ENCODE measurements at places on chromosomes 11 and 22.
A peak's percentile ranks its signal among the peaks of the same experiment; 100 is the strongest.

DNA sequence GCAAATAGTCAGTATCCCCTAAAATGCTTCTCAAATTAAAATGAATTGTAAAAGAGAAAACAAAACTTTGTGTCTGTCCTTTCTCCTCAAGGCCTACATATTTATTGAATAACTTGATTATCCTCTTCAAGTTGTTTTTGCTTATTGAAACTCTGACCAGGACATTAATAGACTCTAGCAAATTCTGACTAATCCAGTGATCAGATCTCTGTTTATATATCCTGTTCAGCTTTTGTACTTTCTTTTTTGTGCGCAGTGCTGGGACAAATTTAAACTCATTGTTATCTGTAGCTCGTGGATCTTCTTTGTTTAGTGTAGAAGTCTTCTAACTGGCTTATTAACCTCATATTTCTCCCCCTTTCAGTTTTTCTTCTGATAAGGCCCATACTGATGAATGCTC, 139.9 kb upstream of the SORL1-AS1 start:
- no peak for DNase-seq

DNA sequence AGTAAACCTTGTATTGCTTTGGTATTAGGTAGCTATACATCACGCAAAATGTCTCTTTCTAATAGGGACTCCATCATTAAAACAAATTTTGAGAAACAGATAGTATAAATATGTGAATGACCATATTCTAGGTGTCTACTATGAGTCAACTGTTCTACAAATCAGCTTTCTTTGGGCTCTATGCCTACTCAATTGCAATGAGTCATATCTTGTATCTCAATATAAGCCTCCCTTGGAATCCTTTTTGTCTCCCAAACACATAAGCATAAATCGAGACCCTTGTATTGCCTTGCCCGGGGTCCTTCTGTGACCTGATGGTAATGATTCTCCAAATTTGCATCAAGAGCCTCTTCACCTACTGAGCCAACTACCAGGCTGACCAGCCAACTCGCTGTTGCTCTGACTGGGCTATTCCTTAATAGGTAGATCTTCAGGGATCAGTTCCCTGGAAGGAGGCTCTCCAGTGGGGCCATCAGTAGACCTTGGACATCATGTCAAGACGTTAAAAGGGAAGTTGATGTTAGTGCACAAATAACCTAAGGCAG, 22.2 kb downstream of the BLID start:
- DNase-seq, result no peak

GRCh38 chr11:57456960-57457642, 3.2 kb upstream of the RTN4RL2 start:
- peak; percentile 71 for DNase-seq

- no peak for DNase-seq
These were observed 25.8 kb upstream of the KCNQ1OT1 start for GRCh38 chr11:2725368-2726300.

GRCh38 chr22:24807284-24807950, 1.4 kb downstream of the SGSM1 start:
- no peak for DNase-seq

DNA sequence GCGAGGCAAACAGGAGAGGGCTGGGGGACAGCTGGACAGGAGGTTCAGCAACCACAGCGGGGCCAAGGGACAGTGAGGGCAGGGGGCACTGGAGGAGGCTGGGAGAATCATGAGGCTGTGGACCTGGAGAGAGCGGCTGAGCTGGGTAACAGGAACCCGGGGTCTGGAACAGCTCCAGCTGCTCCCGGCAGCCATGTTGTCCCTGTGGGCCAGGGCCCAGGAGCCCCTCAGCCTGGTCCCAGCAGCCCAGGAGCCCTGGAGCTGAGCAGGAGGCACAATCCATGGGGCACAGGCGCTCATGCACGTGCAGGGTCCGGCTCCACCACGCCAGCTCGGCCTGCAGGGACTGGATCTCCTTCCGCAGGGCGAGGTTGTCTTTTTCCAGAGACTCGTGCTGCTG, 7.4 kb downstream of the BATF2 start:
- DNase-seq, result no peak

DNA sequence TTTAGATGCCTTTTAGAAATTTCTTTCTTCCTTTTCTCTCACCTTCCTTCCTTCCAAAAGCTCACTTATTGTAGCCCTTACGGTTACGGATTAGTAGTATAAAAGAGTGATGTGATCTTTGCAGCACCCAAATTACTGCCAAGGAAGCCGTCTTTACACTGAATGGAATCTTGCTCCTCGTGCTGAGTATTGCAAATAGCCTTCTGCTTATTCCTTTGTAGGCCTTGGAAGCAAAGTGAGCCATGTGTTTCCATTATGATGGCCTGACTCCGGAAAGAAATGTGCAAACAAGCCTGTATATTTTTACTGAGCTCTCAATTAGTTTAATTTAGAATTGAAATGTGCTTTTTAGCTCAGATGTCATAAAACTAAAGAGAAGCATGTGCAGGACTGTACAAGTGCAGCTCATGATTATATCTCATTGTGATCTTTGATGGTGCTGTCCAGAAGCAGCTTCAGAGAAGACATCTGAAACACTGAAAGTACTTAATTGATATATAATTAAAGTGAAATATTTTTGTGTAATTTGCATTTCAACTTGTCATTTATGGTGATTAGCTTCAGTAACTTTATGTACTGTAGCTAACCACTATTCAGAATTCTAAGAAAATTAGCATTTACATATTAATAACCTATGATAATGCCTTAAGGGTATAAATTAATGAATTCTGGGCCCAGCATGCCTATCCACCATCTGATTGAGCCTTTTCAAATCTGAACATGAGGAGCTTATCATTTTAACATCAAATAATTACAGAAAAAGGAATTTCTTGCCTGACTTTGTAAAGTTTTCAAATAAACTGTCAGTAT, 129.3 kb downstream of the GRIA4 start:
- DNase-seq, result no peak

GRCh38 chr11:120231963-120232362, 8.0 kb upstream of the POU2F3 start:
- DNase-seq, result no peak

- no peak for DNase-seq
These were observed 28.7 kb downstream of the KCNQ1 start for GRCh38 chr11:2473361-2474058.

DNA sequence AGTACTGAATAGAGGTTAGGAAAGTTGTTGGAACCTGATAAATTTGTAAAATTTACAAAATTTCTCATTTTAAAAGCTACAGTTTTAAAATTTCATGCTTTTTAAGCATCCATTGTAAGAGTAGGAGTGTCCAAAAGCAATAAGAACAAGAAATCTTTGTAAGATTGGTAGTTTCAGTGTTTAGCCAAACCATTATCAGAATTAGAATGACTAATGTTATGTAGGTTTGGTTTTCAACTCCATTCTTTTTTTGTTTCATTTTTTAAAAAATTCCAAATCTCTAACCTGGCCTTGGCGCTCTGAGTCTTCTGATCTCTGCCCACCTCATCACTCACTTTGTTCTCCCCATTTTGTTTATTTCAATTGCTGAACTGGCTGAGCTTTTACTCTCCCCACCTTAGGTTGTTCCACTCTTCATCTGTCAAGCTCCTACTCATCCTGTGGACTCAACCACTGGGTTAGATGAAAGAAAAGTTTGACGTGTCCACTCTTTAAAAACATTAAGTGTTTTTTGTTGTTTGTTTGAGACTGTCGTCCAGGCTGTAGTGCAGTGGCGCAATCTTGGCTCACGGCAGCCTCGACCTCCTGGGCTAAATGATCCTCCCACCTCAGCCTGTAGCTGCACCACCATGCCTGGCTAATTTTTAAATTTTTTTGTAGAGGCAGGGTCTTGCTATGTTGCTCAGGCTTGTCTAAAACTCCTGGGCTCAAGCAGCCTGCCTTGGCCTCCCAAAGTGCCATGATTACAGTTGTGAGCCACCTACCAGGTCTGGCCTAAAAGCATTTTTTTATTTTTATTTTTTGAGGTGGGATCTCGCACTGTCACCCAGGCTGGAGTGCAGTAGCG, 14.0 kb downstream of the EP300 start:
- DNase-seq, result no peak

DNA sequence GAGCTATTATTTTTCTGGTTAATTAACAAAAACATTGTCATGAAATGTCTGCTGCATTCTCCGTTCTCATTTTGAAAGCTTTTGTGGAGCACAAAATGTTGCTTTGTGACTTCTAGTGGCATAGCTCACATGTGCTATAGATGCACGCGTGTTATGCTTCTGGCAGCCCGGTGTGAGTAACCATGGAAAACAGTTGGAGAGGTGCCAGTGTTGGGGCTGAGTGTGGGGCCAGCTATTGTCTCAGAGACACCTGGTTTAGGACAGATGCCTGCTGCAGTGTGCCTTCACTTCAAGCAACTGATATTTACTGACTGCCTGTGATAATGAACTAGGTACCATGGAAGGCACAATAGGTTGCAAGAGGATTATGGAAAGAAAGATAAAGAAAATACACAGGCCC, 760.6 kb downstream of the NTM start:
- DNase-seq, result no peak

GRCh38 chr11:85752890-85753581, 57.9 kb downstream of the SYTL2 start:
- peak; percentile 61 for DNase-seq

GRCh38 chr11:1557904-1558774, 13.9 kb downstream of the DUSP8 start:
- no peak for DNase-seq

GRCh38 chr22:44179196-44179988, 1.3 kb upstream of the PARVG start:
- no peak for DNase-seq

DNA sequence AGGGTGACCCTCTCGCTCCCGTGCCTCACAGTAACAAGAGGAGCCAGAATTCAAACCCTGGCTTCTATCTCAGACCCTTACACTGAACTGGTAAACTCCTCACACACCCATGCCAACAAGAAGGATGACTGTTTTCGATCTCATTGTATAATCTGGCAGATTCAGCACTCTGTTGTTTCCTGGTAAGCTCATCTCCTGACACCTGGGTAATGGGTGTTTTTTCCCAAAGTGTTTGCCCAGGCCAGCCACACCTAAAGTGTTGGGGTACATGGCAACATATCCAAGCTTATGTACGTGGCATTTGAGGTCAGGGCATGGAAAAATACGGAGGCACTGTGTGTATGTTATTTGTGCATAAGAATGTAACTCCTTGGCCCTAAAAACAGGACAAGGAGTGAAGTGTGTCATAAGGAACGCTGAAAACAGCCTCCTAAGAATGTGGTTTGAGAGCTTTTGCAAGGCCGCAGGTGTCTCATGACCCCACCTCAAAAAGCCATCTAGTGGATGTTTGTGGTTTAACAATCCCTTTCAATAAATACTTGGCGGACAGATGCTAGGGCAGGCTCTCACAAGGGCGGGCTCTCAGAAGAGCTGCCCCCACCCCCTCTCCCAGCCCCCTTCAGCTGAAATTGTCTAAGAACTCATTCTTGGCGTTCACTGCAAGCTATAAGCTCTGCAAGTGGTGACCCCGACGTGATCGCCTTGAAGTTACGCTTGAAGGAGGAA, at the start of gene MS4A15:
TSS of gene MS4A15 (plus strand) at position 561 of the 726 bp plus-strand sequence. CDS start 6,867 bp downstream, outside the sequence.
- DNase-seq, result no peak

- no peak for DNase-seq
These were observed 93.6 kb upstream of the ISX start for GRCh38 chr22:34972191-34972897.

DNA sequence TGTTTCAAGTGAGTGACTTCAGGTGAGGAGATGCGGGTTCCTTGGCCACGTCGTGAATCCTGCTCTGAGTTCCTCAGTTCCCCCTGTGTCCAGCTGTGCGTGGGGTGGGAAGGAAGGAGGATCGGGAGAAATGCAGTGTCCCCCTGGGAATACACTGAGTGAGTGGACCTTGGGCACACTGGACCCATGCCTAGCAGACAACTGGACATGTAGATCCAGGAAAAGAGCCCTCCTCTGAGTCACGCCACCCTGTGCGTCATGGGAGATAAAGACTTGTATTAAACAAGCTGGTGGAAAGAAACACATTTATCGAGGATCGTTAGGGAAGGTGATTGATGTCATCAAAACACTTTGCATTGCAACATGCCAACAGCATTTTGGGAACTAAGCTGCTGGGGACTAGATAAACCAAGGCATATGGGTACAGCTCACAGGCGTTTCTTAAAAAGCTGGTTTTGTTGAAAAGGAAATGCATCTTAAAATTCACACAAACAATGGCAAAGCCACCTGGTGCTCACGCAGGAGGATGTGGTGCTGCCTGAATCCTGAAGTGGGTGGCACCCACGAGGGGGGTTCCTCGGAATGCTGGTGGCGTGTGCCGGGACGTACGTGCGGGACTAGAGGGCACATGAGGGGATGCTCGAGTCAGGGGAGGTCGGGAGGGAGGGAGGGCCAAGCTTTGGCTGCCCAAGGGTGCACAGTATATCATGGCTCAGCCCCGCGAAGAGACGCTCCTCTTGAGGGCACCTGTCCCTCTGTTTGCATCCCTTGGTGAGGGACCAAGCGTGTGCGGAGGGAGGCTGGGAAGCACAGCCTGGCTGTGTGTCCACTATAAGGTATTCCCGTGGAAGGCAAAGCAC, 303.5 kb downstream of the TBC1D22A start:
- no peak for DNase-seq

DNA sequence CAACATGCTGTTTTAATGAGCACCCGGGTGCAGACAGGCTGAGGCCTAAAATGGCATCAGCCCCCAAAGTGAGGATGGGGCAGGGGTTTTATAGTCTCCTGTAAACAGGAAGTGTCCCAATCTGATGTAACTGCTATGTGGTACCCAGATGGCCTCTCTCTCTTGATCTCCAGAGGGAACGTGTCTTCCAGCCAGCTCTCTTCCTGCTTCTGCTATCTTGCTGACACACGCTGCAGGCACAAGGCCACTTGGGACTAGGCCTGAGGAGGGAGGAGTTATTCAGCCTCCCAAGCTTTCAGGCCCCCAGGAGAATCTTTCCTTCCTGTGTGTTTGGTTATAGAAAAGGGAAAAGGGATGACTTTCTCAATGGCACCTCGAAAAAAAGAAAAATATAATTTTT, 11.4 kb upstream of the VSTM5 start:
- DNase-seq, result no peak

- DNase-seq, result no peak
These were observed 64.7 kb downstream of the MAML2 start for GRCh38 chr11:96278039-96278897.

DNA sequence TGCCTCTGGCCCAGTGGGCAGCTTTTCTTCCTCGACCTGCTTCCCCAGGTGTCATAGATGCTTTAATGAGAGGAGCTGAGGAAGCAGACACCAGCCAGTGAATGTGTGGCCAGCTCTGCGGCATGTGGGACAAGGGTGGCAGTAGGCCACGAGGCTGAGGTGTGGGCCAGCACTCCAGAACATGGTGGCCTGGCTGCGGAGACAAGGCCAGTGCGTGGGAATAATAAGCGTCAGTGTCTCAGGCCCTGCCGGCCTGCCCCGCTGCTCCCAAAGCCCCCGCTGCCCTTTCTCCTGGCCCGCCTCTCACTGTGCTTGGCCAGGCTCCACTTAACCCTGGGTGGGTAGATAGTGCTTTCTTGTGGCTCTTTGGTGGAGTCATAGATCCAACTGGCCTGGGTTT, 2.1 kb downstream of the MAPK8IP1 start:
- DNase-seq, result no peak

DNA sequence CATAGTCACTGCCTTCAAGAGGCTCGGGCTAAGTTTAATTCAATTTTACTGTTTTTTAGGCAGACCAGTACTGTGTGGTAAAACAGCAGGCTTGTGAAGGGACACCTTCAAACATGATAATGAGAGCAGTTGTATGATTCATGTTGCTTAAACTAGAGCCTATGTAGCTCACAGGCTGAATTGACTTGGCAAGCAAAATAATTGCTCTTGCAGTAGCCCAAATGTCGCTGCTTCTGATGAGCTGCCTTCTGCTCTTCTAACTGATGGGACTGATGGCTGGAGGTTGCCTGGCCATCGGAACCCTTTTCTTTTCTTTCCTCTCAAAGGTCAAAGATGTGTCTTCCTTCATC, 137.6 kb downstream of the MAML2 start:
- DNase-seq, result no peak

- no peak for DNase-seq
These were observed 56.6 kb downstream of the BMAL1 start for GRCh38 chr11:13334034-13334786.

Measured in stimulated activated CD4-positive, alpha-beta T cell treated with anti-CD3 and anti-CD28 coated beads, Interleukin-12 subunit alpha, Interleukin-12 subunit beta, amount 100 ng/mL, for 4 hours (primary cell).